ENCODE measurements at places on chromosomes 1 and 21.
A peak's percentile ranks its signal among the peaks of the same experiment; 100 is the strongest.

GRCh38 chr1:236124965-236125364 lies 17.4 kb upstream of the GPR137B start:
- no peak for DNase-seq

DNA sequence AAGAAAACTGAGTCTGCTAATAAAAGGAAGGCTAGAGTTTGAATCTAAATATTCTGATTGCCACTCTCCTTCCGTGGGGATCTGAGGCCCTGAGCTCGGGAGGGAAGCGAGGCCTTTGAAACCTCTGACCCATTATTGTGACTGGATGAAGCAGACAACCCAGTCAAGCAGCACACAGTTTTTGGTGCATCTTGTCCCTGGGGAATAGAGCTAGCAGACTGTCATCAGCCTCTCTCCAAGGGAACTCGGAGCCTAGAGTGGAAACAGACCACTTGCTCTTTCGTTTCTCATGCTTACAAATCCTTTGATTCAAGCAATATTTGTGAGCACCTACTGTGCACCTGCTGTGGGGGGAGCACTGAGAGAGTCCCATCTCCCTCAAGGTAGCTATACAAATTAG lies 133.2 kb upstream of the KLHDC7A start:
- DNase-seq, result no peak

- DNase-seq, result no peak
Observed at GRCh38 chr1:214621236-214621635, 18.2 kb downstream of the CENPF start.

- no peak for DNase-seq
Observed at GRCh38 chr21:35537604-35538003, 488.5 kb upstream of the RUNX1 start.

DNA sequence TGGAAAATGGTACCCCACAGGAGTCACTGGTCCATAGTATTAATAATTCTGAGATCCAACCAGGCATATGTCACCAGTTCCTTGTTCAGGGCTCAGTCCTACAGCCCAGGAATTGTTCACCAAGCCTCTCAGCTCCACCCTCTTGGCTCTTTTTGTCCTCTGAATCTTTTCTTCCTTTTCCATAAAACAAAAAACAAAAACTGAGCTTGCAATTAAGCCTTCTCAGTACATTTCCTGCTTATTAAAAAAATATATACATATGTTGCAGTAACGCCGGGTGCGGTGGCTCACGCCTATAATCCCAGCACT lies 23.4 kb upstream of the KIF1B start:
- DNase-seq, result no peak

DNA sequence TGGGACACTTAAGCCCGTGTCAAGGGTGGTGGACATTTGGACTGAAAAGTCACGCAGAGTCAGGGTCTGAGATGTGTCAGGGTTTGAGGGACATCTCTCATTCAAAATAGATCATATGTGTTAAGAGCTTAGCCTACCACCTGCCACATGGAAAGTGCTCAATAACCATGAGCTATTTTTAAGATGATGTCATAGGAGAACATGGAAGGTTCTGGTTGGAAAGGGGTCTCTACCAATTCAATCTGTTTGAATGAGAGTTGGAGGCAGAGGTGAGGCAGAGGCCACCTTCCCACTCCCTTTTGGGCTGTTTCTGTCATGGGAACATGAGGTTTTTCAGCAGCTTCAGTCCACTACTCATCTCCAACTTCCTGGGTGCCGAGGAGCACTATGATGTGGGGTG lies 239.9 kb downstream of the GRIK3 start:
- no peak for DNase-seq

DNA sequence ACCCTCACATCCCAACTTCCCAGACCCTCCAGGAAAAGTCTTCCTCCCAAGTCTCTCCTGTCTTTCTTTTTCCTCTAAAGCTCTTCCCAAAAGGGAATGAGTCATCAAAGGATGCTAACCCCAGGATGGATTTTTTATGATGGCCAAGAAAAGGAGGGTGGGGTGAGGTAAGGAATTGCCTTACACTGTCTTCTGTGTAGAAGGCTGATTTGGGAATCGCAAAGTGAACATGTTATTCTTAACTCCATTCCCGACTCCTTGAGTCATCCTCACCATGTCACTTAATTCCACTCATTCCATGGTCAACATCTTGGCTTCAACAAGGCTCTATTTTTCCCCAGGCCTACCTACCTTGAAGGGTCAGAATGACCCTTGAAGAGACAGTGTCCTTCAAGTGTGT lies 44.0 kb downstream of the TBX15 start:
- DNase-seq, result no peak

DNA sequence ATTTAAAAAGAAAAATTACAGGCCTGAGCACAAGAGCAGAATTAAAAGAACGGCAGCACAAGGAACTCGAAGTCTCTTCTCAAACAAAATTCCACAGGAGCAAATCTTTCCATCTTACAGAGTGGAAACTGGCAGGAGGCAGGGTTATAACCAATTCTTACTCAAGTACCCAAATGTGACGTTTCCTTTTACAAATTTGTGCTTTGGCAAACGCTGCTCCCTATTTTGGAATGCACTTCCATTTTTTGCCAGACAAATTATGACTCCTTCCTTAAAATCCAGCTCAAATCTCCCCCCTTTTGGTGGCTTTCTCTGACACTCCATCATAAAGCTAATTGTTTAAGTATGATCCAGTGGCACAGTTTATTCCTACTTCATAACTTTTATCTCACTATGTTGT lies 7.8 kb downstream of the ERI3 start:
- DNase-seq, result no peak

DNA sequence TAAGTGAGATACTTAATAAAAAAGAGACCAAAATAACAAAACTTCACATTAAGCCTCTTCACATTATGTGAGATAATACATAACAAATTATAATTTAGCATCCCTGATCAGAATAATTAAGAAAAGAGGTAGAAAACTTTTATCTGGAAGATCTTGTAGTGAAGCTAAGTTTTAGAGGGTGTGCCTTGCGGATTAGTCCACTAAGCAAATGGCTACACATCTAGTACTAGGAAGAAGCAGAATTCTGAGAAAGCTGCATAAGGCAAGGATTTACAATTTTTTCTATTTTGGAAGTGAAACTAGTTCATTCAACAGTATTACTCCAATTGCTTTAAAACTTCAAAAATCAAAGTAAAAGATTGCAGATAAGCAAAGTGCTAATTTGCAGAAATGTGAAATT lies 3.5 kb downstream of the YOD1 start:
- no peak for DNase-seq

- DNase-seq, result no peak
Observed at GRCh38 chr1:2340086-2340917, 51.1 kb downstream of the MORN1 start.

DNA sequence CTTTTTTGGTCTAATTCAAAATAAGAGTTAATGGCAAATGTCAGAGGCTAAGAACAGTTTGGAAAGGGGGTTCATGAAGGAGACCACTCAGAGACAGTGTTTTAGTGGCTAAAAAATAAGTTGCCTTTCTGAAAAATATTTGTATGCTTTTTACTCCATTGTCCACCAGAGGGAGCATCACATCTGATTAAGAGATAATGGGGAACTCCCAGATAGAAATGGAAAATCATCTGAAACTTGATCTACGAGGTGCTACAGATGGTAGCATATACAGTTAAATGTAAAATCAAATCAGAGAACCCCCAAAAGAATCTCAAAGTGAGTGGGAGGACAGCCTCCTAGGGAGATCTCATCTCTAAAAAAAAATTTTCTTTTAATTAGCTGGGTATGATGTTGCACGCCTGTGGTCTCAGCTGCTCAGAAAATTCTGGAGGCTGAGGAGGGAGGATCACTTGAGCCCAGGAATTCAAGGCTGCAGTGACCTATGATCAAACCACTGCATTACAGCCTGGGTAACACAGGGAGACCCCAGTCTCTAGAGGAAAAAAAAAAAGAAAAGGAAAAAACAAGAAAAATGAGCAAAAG lies 9.7 kb downstream of the SMYD3 start:
- peak; percentile 59 for DNase-seq

- DNase-seq, result no peak
Observed at GRCh38 chr1:72432645-72433267, 150.4 kb upstream of the NEGR1 start.

- no peak for DNase-seq
Observed at GRCh38 chr1:26690576-26691031, 5.2 kb upstream of the ARID1A start.

DNA sequence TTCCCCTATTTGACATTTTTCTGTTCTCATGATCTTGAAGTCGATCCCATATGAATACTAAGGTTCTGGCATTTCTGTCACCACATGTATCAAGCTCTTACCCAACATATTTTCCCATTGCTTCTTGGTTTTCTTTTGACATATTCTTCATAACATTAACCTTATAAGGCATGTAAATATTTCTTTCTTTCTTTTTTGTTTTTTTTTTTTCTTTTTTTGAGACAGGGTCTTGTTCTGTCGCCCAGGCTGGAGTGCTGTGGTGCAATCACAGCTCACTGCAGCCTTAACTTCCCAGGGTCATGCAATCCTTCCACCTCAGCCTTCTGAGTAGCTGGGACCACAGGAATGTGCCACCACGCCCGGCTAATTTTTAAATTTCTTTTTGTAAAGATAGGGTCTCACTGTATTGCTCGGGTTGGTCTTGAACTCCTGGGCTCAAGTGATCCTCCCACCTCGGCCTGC lies 33.1 kb upstream of the ERRFI1 start:
- no peak for DNase-seq

DNA sequence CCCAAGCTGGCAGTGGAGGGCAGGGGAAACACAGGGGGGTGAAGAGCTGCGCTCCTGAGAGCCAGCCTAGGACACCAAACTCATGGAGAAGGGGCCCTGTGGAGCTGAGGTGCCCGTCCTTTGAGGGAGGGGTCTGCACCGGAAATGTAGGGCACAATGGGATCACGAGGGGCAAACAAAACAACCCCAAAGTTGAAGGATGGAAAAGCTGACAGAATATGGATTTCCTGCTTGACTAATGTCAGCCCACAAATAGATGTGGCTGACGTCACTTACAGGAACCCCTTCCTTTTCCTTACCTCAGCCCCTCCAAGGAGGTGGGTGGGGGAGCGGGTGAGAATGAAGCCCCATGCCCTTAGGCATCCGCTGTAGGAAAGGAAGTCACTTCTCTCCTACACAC lies 110.9 kb downstream of the KCNN3 start:
- DNase-seq, result no peak

GRCh38 chr21:27291006-27291405 lies 324.1 kb upstream of the ADAMTS5 start:
- no peak for DNase-seq

- no peak for DNase-seq
Observed at GRCh38 chr1:239662950-239663349, 276.6 kb downstream of the CHRM3 start.

GRCh38 chr1:75641325-75641724 lies 30.4 kb upstream of the SLC44A5 start:
- no peak for DNase-seq

DNA sequence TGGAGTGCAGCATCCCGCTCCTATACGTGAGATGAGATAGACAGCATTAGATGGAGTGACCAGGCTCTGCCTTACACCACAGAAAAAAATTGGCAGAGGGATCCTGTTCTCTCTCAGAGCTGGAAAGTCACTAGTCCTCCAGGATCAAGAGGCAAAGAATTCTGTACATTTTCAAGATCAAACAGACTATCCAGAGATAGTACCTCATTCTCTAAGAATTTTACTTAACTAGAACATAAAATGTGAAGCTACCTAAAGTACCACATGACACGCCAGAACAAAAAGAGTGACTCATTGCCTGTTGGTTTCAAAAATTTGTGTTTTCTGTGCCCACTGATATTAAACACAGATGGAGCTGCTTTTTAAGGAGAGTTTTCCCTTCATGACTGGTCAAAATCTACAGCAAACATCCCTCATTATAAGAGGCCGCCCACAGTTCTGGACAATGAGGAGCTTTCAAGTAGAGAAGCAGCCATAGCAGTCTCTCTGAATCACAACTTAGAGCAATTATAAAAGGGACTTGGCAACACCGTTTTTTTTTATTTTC lies 32.3 kb downstream of the CD160 start:
- no peak for DNase-seq

DNA sequence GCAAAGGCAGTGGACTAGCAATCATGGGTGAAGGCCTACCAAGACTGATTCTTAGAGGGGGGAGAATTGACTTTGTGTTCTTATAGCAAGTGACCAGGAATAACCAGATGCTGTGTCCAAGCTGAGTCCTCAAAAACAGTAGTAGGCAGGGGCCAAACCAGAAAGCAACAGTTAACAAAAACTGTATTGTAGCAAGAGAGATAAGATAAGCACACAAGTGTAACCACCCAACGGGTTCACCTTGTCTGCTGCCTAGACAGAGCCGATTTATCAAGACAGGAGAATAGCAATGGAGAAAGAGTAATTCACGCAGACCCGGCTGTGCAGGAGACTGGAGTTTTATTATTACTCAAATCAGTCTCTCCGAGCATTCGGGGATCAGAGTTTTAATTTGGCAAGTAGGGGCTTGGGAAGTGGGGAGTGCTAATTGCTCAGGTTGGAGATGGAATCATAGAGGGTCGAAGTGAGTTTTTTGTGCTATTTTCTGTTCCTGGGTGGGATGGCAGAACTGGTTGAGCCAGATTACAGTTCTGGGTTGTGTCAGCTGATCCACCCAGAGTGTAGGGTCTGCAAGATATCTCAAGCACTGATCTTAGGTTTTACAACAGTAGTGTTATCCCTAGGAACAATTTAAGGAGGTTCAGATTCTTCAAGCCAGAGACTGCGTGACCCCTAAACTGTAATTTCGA lies 8.3 kb upstream of the CSRP1 start:
- DNase-seq, result no peak

DNA sequence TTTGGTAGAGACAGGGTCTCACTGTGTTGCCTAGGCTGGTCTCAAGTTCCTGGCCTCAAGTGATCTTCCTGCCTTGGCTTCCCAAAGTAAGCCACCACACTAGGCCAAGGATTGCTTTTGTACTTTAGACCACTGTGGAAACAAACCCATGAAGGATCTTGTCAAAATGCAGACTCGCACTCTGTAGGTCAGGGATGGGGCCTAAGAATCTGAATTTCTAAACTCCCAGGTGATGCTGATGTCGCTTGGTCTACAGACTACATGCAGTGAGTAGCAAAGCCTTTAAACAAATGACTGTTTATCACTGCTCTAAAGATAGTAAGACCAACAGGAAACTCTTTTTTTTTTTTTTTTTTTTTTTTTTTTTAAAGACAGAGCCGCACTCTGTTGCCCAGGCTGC lies 54.1 kb upstream of the MUTYH start:
- DNase-seq, result peak; percentile 38

- DNase-seq, result no peak
Observed at GRCh38 chr1:202586018-202586821, 124.0 kb downstream of the SYT2 start.

GRCh38 chr1:170545476-170545875 lies 13.5 kb downstream of the GORAB start:
- no peak for DNase-seq

- no peak for DNase-seq
Observed at GRCh38 chr1:53600001-53600400, 139.0 kb downstream of the GLIS1 start.

- DNase-seq, result no peak
Observed at GRCh38 chr1:54109129-54110090, 43.4 kb downstream of the CDCP2 start.

DNA sequence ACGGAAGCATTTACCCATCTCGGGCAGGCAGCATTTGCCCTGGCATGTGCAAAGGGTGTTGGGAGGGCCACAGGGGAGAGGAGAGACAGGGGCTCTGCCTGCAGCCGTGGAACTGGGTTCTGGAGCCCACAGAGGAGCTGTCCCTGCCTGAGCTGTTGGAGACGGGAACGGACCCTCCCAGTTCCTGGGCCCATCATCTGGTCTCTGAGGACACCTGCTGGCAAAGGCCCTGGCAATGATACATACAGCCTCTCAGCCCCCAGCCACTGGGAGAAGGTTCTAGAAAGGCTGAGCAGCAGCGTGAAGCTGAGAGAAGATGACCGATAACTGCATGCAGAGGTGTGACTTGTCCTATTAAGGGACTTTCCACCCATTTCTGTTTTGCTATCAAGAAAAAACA lies 31.4 kb downstream of the FAAP20 start:
- no peak for DNase-seq
